ENCODE measurements at places on chromosomes 4 and X. TPM values are rescaled to one million over a fixed set of nuclear protein-coding genes. Genes with fewer than 3 reads are reported as not detected.

The TSPAN7 gene
- 11.8 TPM for total RNA-seq

DNA sequence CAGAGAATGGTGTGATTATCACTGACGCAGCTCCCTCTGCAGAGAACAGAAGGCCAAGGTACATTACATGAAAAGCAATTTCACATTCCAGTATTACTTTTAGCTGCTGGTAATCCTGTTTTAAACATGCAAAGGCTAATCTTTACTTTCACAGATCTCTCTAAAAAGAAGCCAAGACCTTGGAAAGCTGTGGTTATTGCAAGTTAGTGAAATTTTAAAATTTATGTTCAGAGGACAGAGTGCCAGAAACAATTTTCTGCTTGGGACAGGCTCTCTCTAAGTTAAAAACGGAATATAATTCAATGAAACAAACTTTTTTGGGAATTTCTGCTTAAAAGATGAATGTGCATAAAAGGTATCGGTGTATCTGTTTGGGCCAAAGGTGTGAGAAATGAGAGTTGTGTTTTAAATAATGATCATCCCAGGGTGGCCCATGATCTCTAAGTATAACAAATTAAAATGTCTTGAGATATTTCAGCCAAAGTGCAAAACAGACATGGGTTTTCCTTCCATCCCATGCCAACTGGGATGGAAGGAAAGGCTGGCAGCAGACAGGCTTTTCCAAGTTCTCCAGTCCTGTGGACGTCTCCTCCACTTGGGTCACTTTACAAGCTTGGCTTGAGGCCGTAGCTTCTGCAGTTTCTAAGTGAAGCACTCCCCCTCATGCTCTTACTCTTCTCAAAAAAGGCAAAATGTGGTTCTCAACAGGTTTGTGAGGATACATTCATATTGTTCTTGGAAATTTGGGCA lies 118.0 kb downstream of the DRD5 start:
- peaks cover 2% of the 10 kb centered on the region for H3K4me1 ChIP-seq
- no peak overlapping the region for H3K4me3 ChIP-seq
- no peaks in the 10 kb centered on the region for H3K36me3 ChIP-seq
- no peak for DNase-seq
- no peak overlapping the region for H3K27ac ChIP-seq
- H3K27me3 ChIP-seq = peaks cover 35% of the 10 kb centered on the region

GRCh38 chr4:87370068-87370467 lies 20.9 kb downstream of the HSD17B11 start:
- H3K36me3 ChIP-seq = peaks cover 42% of the 10 kb centered on the region
- H3K4me1 ChIP-seq = peaks cover 3% of the 10 kb centered on the region
- no peaks in the 10 kb centered on the region for H3K27me3 ChIP-seq
- H3K4me3 ChIP-seq = no peak overlapping the region
- no peak overlapping the region for H3K27ac ChIP-seq

DNA sequence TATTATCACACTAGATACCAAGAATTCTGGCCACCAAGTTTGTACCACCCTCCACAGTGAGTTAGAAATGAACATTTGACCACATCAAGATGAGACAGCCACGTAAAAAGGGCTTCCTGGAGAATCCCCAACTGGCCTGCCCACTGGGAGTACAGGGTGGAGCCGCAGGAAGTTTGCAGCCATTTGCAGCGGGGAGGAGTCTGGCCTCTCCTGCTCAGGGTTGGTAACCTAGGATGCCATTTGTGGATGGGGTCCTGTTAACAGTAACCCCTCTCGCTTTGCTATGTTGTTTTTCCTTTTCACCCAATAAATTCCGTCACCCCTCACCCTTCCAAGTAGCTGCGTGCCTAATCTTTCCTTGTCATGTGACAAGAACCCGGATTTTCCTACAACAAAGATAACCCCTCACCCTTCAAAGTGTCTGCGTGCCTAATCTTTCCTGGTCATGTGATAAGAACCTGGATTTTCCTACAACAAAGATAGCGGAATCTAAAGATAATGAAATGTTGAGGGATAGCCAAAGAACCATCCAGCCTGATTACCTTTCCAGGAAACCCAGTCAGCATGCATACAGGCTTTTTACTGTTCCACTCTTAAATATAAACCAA lies 245.4 kb downstream of the NAF1 start:
- no peak for DNase-seq
- no peaks in the 10 kb centered on the region for H3K27me3 ChIP-seq
- peaks cover 5% of the 10 kb centered on the region for H3K4me1 ChIP-seq
- H3K27ac ChIP-seq = peak overlapping the region; percentile 33
- peak overlapping the region; percentile 11 for H3K4me3 ChIP-seq

GRCh38 chr4:153619811-153620210 lies 64.3 kb upstream of the TLR2 start:
- H3K36me3 ChIP-seq = peaks cover 24% of the 10 kb centered on the region
- H3K4me1 ChIP-seq = peaks cover 33% of the 10 kb centered on the region
- no peaks in the 10 kb centered on the region for H3K27me3 ChIP-seq
- no peak overlapping the region for H3K4me3 ChIP-seq
- no peak for DNase-seq

The SLITRK2 gene
- 0.95 TPM for total RNA-seq

The TMEM47 gene
- 11.8 TPM for total RNA-seq

- H3K27ac ChIP-seq = no peak overlapping the region
- H3K4me1 ChIP-seq = peaks cover 3% of the 10 kb centered on the region
- DNase-seq = no peak
- peaks cover 5% of the 10 kb centered on the region for H3K36me3 ChIP-seq
Measured at GRCh38 chr4:53147197-53147596, 218.7 kb downstream of the SCFD2 start.

- no peak overlapping the region for H3K4me3 ChIP-seq
- no peak overlapping the region for H3K27ac ChIP-seq
- H3K36me3 ChIP-seq = peaks cover 2% of the 10 kb centered on the region
- H3K4me1 ChIP-seq = peaks cover 16% of the 10 kb centered on the region
- no peaks in the 10 kb centered on the region for H3K27me3 ChIP-seq
Measured at GRCh38 chrX:134911348-134911747, 79.4 kb upstream of the SMIM10 start.

The MSL3 gene
- total RNA-seq = 23.2 TPM

DNA sequence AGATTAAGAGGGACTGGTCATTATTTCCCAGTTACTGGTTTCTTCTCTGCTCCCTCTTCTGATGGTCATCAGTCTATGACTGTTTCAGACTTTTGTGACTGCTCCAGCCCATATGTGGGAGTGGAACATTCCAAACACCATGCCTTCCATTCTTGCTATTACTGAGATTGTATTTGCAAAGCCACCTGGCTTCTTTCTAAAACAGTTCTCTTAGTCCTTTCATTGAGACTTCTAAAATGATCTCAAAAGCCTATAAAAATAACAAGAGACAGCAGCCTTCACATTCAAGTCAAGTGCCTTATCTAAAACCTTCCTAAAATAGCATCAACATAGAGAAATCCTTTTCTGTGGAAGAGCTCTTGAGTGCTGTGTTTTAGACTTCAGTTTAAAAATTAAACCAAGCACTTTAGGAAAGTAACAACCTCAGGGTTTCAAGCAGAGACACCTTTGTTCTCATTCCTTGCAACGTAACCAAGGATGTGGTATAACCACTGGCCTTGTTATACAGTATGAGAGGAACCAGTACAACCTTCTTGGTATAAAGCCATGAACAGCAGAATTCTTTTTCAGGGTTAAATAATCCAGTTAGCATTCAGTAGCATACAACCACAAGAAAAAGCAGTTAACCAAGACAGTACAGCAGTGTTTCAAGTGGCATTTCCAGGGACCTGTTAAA lies 97.1 kb downstream of the NFKB1 start:
- H3K36me3 ChIP-seq = peaks cover 45% of the 10 kb centered on the region
- peaks cover 14% of the 10 kb centered on the region for H3K4me1 ChIP-seq
- no peaks in the 10 kb centered on the region for H3K27me3 ChIP-seq
- H3K4me3 ChIP-seq = no peak overlapping the region

GRCh38 chr4:143289370-143289769 lies 47.3 kb upstream of the GAB1 start:
- H3K4me1 ChIP-seq = peaks cover 20% of the 10 kb centered on the region
- no peaks in the 10 kb centered on the region for H3K36me3 ChIP-seq
- no peaks in the 10 kb centered on the region for H3K27me3 ChIP-seq
- DNase-seq = no peak
- no peak overlapping the region for H3K4me3 ChIP-seq
- no peak overlapping the region for H3K27ac ChIP-seq

- no peaks in the 10 kb centered on the region for H3K36me3 ChIP-seq
- peaks cover 5% of the 10 kb centered on the region for H3K4me1 ChIP-seq
- no peak for DNase-seq
- no peaks in the 10 kb centered on the region for H3K27me3 ChIP-seq
- no peak overlapping the region for H3K27ac ChIP-seq
- H3K4me3 ChIP-seq = no peak overlapping the region
Measured at GRCh38 chr4:144223661-144224060, 83.1 kb upstream of the GYPA start.

DNA sequence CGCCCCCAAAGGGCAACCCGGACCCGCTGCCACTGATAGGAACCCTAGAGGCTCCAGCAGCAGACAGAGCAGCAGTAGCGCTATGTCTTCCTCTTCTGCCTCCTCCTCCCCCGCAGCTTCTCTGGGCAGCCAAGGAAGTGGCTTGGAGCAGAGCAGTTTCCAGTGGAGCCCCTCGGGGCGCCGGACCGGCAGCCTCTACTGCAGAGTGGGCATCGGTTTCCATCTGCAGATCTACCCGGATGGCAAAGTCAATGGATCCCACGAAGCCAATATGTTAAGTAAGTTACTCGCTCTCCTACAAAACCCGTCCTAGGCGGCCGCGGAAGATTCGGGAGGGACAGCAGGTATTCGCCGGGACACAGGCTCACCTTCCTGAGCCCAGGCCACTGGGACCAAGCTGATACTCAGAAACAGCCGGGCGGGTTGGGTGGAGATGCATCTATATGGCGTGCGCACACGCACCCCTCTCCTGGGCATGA lies 477 bp downstream of the FGF5 start:
- H3K4me3 ChIP-seq = peak overlapping the region; percentile 78
- no peaks in the 10 kb centered on the region for H3K36me3 ChIP-seq
- H3K27ac ChIP-seq = no peak overlapping the region
- DNase-seq = no peak

The XAGE1A gene
- not detected for total RNA-seq

- DNase-seq = no peak
- H3K4me3 ChIP-seq = no peak overlapping the region
- H3K27me3 ChIP-seq = peaks cover 17% of the 10 kb centered on the region
- H3K27ac ChIP-seq = no peak overlapping the region
- no peaks in the 10 kb centered on the region for H3K36me3 ChIP-seq
Measured at GRCh38 chr4:54423066-54423465, 194.0 kb downstream of the PDGFRA start.

The TRAM1L1 gene
- total RNA-seq = 9.7 TPM

GRCh38 chrX:9233141-9233540 lies 199.2 kb upstream of the FAM9B start:
- DNase-seq = no peak
- H3K27me3 ChIP-seq = no peaks in the 10 kb centered on the region
- H3K4me3 ChIP-seq = no peak overlapping the region
- H3K4me1 ChIP-seq = peaks cover 10% of the 10 kb centered on the region
- no peak overlapping the region for H3K27ac ChIP-seq
- no peaks in the 10 kb centered on the region for H3K36me3 ChIP-seq

DNA sequence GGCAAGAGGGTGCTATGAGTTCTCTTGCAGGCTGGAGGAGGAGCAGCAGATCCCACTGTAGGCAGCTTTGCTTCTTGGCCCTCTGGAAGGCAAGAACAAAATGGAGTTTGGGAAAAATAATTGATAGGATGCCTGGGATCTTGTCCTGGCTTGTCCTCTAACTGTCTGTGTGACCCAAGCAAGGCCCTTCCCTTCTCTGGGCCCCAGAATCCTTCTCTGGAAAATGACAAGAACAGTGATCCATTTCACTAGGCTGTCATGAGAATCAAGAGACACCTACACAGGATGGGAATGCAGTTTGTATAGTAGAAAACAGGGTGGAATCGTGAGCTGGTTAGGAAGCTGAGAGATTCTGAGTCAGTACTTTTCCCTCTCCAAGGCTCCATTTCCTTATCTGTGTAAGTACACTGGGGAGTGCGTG lies 133.3 kb downstream of the PJA1 start:
- H3K36me3 ChIP-seq = no peaks in the 10 kb centered on the region
- peaks cover 26% of the 10 kb centered on the region for H3K4me1 ChIP-seq
- H3K27me3 ChIP-seq = no peaks in the 10 kb centered on the region
- H3K27ac ChIP-seq = peak overlapping the region; percentile 34
- no peak for DNase-seq
